ENCODE measurements at places on chromosomes 5 and 9. TPM values are rescaled to one million over a fixed set of nuclear protein-coding genes. Genes with fewer than 3 reads are reported as not detected.
A peak's percentile ranks its signal among the peaks of the same experiment; 100 is the strongest.

The RAD50 gene
- 6.9 TPM for total RNA-seq

The SPINK4 gene
- total RNA-seq, result not detected

GRCh38 chr5:17966640-17967402, 332.6 kb downstream of the TAF11L14 start:
- no peak for DNase-seq

GRCh38 chr9:87180841-87181240, 233.5 kb upstream of the GAS1 start:
- DNase-seq, result no peak

DNA sequence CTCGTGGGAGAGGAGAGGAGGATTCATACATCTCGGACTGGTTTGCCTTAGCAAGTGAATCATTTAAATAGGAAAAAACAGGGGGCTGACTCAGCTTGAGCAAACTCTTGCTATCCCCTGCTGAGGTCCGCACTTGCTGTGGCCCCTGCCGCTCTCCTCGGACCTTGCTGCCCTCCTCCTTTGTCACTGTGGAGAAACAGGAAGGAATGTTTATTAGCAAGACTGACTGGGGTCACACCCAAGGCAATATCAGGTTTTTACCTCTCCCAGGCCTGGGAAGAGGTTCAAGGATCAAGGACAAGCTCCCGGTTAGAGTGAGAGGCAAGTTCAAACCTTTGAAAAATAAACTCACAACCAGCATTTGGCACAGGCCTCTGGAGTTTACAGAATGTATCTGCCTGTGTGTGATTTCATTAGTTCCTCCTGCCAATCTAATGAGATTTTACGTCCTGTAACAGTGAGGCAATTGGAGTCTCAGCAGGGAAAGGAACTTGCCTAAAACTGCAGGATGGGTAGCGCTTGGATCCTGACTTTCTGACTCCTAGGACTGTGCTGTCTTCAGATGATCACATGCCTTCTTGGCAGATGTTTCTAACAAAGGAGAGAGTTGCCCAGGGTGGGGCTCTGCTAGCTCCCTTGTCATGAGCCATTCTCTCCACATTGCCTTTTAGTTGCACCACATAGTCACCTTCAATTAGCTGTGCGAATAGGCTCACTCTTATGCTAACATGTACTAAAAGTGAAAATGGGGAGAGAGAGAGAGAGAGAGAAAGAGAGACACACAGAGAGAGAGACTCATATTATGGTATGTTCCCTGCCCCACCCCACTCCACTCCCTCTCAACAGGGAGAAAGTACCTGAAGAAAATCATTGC, 108.6 kb upstream of the CDKN2B start:
- peak; percentile 95 for DNase-seq

All from dermis microvascular lymphatic vessel endothelial cell (primary cell).